Stimulated activated CD8-positive, alpha-beta memory T cell treated with anti-CD3 and anti-CD28 coated beads, Interleukin-7, amount 100 ng/mL, for 1 hour (primary cell): ENCODE measurements at places on chromosomes 1 and 21.

- DNase-seq = no peak
Observed at GRCh38 chr1:212916481-212917133, 33.7 kb upstream of the VASH2 start.

DNA sequence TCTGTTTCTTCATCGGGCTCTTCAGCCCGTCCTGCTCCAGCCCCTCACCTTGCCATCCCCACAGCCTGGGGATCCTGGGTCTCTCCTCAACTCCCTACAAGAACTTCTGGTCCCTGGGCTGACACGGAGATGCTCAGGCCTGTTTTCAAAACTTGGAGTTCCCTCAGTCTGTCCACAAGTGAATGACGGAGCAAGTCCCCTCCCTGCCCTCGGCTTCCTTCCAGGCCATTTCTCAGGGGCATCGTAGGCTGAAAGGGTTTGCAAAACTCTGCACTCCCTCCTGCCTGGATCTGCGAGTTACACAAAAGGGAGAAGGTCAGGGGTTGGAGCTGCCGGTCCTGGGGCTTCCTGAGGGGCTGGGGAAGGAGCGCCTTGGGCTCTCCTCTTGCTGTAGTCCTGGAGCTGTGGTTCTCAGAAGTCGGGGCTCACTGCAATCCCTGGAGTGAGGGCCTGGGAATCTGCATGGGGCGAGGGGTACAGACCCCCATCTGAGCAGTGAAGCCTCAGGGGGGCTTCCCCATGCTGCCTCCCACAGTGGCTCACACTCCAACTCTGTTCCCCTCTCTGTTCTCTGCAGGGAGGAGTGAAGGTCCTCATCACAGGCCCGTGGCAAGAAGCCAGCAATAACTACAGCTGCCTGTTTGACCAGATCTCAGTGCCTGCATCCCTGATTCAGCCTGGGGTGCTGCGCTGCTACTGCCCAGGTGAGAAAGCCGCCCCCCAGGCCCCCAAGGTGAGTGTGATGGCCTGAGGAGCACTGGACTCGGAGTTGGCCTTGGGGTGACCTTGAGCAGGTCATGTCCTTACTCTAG, 100.6 kb upstream of the VAMP3 start:
- no peak for DNase-seq

DNA sequence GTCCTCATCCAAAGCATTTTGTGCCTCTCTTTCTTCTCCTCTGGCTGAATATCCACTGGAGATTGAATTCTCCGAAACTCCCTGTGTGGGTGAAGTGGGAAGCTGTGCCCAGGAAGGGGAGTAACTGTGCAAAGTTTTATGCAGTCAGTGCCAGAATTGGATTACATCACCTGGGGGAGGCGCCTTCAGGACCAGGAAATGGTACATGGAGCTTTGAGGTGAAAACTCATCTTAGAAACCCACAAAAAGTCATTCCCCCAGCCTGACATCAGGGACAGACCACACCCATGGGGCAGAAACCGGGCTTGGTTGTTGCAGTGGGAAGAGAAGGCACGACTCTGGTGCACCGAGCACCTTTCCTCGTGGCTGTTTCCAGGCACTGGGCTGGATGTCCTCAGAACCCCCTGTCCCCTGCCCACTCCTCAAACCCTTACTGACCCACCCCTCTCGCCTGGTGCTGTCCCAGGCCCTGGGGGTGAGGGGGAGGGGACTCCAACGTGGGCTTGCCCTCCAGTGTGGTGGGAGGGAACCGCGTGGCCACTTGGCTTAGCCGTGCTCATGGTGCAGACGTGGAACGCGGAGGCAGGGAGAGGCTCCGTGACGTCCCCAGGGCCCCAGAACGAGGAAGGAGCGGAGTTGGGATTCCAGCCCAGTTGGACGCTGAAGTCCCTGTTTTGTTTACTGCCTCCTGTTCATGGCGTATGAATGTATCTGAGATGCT, 15.7 kb downstream of the TFF3 start:
- DNase-seq = no peak

DNA sequence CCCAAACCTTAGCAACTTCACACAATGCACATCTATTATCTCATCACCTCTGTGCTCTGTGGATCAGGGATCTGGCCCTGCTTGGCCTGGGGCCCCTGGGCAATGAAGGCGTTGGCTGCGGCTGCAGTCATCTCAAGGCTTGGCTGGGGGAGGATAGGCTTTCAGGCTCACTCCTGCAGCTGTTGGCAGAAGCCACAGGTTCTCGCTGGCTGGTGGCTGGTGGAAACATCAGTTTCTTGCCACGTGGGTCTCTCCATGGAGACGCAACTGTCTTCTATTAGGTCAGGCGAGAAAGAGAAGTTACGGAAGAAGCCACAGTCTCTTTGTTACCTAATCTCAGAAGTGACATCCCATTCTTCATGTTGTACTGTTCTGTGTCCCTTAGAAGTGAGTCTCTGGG, 3.6 kb upstream of the NPPA start:
- DNase-seq = no peak

DNA sequence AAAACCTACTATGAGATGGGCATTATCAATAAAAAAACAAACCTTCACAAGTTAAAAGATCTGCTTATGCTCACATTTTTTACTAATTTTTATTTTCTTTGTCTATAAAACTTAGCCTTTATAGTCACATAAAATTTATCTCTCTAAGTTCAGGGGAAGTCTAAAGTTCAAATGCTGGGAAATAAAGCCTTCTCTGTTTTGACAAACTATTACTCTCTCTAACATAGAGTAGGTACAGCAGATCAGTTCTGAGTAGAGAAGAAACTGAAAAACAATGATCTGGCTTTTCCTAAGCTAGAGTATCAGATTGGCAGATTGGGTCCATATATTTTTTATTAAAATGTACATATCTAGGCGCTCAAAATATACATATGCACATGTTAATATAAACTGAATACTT, 31.2 kb downstream of the C1orf141 start:
- DNase-seq = no peak

- DNase-seq = no peak
Observed at GRCh38 chr1:218207194-218207593, 77.9 kb upstream of the RRP15 start.

GRCh38 chr1:64599242-64599641, 129.3 kb downstream of the CACHD1 start:
- DNase-seq = no peak

DNA sequence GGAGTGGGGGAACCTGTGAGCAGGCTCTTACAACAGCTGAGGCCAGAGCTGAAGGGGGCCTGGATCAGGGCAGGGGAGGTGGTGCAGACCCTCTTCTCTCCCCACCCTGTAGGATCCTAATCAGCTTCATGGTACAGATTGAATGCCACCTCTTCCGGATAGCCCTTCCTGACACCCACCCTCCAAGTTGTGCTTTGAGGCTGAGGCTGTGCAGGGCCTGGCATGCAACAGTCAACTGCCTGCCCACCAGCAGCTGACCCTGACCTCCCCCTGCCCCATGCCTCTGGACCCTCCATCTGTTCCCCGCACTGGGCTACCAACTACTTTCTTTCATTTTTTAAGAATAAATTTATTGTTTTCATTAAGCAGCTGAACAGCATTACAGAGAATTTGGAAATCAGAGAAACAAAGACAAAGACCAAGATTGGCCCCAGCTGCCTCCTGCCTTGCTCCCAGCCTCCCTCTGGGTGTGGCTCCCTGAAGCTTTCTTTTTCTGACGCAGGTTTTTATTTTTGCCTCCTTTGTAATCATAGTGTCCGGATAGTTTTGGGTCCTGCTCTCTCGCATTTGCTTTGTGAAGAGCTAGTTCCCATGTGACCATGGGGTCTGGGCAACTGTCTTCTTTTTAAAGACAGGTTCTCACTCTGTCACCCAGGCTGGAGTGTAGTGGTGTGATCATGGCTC, 12.8 kb downstream of the ZNF362 start:
- no peak for DNase-seq

DNA sequence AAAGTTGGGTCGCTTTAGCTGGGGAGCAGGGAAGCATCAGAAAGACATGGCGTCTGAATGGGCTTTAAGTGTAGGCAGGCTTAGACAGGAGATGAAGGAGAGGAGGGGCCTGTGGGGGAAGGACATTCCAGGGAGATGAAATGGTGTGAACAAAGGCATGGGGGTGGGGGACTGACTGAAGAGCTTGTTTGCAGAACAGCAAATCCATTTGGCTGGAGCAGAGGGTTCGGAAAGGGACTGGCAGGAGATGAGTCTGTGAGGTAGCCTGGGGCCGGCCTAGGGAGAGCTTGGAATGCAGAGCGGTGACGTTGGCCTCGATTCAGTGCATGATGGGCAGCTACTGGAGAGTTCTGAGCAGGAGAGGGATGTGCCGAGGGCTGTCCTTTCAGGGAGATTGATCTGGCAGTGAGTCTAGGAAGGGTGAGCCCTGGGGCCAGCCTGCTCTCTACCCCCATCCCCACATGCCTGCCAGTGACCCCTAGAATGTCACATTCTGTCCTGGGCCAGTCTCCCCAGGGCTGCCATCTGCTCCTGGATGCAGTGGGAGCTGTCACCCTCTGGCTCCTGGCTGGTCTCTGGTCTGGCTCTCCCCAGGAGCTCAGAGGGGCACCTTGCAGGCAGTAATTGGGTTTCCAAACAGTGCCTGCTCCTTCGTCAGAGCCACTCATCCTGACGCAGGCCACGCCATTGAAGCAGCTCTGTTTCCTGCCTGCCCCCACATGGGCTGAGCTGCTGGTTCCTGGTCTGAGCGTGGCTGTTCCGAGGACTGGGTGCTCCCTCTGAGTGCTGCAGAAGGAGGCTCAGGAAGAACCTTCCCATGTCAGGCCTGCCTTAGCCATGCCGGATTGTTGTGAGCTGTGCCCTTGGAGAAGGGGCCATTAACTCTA, 22.3 kb upstream of the TMEM222 start:
- no peak for DNase-seq

DNA sequence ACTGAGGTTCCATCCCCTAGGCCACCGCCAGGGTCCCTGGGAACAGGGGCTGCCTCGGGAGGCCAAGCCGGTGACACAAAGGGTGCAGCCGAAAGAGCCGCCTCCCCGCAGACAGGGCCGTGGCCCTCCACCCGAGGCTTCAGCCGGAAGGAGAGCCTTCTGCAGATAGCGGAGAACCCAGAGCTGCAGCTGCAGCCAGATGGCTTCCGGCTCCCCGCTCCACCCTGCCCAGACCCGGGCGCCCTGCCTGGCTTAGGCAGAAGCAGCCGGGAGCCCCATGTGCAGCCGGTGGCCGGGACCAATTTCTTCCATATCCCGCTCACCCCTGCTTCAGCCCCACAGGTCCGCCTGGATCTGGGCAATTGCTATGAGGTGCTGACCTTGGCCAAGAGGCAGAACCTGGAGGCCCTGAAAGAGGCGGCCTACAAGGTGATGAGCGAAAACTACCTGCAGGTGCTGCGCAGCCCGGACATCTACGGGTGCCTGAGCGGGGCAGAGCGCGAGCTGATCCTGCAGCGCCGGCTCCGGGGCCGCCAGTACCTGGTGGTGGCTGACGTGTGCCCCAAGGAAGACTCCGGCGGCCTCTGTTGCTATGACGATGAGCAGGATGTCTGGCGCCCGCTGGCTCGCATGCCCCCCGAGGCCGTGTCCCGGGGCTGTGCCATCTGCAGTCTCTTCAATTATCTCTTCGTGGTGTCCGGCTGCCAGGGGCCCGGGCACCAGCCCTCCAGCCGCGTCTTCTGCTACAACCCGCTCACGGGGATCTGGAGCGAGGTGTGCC, 1.4 kb downstream of the KLHDC7A start:
- no peak for DNase-seq

GRCh38 chr21:36965720-36966065, 776 bp downstream of the HLCS start:
- no peak for DNase-seq

GRCh38 chr21:42733874-42734273, 80.5 kb downstream of the PDE9A start:
- DNase-seq = no peak

DNA sequence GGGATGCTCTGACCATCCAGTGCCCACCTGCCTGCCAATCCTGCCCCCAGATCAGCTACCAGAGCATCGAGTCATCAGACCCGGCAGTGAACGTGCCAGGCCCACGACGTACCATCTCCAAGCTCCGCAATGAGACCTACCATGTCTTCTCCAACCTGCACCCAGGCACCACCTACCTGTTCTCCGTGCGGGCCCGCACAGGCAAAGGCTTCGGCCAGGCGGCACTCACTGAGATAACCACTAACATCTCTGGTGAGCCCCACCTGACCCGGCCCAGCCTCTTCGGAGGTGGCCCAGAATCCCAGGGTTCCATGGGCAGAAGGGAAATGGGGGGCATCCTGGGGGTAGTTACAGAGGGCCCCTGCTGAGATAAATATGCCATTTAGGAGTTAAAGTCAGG, 43.1 kb downstream of the PTPRU start:
- no peak for DNase-seq

GRCh38 chr21:46665566-46665965, 30.1 kb downstream of the PRMT2 start:
- DNase-seq = no peak

DNA sequence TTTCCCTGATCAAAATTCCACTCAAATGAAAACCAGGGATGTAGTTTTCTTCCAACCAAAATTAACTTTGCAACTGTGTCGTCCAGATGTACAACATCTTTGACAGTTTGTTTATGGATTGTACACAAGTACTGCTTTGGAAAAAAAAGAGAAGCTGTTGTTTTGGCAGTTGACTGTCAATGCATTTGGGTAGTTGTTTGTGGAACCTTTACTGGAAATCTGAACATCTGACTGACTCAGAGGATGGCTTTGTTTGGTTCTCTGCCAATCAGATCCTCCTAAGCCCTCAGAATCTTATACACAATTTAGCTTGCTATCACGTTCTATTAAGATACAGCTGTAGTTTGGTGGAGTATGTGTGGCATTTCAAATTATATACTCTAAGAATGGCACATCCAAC, 195.0 kb downstream of the KCNK2 start:
- DNase-seq = no peak

DNA sequence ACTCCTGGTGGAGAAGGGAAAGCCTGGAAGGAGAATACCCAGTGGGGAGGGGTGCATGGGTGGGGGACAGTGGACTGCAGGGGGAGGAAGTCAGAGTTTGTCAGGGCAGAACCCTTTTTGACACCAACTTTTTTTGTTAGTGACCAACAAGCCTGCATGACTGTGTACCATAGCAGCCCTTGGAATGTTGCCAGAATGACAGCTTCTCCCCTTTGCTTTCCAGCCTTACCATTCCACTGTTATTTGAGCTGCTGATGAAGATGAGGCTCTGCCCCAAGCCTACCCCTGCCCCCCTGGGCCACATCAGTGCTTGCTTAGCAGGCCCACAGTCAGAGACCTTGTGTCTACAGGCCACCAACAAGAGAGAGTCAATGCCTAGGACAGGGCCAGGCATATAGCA, 341.2 kb downstream of the HHAT start:
- DNase-seq = no peak

GRCh38 chr1:159008744-159009188, 941 bp upstream of the IFI16 start:
- DNase-seq = peak; percentile 46

- no peak for DNase-seq
Observed at GRCh38 chr1:20199403-20199802, 13.1 kb upstream of the PLA2G2C start.
